Endothelial cell (in vitro differentiated cells): ENCODE measurements at places on chromosomes 1 and 21.

DNA sequence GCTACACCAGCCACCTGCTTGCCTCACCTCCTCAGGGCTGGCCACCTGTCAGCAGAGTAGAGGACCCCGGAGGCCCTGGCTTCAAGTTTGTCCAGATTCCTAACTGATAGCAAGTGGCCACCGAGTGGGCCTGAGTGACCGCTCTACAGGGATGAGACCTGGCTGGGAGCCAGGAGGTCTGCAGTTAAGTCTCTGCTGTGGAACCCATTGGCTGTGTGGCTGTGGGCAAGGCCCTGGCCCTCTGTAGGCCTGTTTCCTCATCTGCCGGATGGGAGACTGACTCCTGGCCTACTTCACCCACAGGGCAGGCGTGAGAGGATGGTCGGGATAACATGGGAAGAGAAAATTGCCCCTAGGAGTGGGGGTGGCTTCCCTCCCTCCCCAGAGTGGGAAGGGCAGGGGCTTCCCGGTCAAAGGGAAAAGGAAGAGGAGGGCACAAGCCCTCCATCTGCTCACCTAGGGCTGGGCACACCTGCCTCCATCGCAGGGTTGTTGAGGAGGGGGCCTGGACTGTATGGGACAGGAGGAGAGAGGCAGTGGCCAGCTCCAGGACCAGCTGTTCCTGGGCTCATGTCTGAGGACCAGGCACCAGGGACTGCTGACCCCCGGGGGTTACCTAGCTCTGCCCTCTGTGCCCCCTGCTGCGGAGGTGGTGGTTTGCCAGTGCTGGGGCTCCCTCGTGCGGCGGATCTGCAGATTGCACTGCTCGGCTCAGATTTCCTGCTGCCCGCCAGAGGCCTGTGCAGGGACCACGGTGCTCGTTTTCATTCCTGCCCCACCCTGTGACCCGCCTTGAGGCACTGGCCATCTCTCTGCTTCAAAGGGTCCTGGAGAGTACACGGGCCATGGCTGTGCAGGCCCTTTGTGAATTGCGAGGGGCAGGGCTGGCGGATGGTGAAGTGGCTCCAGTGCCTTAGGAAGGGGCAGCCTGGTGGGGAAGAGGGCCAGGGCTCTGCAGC lies 9.1 kb upstream of the MTFR1L start:
- peak; percentile 87 for DNase-seq

DNA sequence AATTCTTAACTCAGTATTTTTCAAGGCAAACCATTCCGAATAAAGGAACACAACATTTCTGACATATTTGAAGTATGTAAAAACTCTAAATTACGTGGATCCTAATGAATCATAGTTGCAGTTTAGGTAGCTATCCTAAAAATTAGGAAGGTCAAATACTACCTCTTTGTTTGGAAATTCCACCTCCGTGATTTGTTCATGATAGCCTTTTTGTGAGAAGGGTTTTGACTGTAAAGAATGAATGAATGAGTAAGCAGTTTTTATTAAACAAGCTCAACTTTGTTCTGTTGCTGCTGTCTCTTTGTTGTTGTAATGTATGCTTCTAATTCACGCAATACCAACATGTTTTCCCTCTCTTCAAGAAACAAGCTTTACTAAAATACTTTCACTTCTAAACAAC lies 840.4 kb downstream of the USP25 start:
- no peak for DNase-seq

DNA sequence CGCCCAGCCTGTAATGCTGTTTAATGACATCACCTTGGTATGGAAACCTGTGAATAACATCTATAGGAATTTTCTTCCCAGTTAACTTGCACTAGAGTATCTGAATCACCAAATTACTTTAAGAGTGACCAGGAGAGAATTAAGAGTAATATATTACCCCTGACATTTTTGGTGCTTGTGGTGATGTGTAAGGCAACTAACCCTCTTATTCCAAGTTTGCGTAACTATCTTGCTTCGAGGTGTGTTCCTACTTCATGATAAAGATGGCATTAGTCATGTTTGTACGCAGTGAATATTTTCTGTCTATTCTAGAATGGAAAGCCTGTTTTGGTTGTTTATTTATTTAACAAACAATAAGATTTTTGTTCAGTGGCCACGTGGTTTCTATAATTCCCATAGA lies 131.3 kb downstream of the ZP4 start:
- DNase-seq: no peak

DNA sequence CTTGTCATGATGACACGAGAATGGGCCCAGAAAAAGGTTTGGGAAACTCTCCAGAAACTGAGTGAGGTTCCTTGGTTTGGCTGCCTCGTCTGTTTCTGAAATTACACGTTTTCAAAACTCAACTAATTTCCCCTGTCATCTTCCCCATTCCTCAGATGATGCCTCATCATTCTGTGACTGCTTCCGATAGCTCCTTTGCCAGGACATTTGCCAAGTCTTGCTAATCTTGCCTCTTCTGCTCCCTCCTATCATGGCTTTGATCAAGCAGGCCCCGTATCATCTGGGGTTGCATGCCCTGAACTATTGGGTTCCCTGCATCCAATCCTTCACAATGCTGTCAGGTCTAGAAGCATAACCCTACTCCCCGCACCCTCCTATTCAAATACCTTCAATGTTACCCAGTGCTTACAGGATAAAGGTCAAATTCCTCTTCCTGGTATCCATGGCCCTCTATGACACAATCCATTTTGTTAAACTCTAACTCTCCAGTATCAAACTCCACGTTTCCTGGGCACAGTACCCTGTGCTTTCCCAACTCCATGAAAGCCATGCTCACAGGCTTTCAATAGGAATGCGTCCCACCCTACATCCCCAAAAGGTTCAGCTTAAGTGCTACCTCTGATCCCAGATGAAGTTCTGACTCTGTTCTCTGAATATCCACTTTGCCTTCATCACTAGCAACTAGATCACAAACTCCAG lies 22.2 kb upstream of the TMEM200B start:
- DNase-seq: no peak

GRCh38 chr1:108719656-108720435 lies 7.1 kb downstream of the FNDC7 start:
- no peak for DNase-seq

DNA sequence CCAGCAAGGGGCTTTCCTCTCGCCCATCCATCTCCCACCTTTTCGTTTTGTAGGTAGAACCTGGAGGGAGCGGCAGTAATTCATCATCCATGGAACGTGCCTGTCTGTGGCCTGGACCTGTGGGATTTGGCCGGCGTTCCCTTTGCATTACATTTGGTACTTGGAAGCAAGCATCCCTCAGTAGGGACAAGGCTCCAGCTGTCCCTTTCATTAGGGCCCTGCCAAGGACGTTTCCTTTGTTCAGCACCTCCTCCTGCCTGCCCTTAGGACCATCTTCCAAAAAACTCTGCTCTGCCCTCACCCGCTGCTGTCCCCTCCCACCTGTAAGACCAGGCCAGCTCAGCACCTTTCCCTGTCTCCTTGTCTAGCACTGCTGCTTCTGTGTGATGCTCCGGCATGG lies 62.1 kb downstream of the RYR2 start:
- no peak for DNase-seq

DNA sequence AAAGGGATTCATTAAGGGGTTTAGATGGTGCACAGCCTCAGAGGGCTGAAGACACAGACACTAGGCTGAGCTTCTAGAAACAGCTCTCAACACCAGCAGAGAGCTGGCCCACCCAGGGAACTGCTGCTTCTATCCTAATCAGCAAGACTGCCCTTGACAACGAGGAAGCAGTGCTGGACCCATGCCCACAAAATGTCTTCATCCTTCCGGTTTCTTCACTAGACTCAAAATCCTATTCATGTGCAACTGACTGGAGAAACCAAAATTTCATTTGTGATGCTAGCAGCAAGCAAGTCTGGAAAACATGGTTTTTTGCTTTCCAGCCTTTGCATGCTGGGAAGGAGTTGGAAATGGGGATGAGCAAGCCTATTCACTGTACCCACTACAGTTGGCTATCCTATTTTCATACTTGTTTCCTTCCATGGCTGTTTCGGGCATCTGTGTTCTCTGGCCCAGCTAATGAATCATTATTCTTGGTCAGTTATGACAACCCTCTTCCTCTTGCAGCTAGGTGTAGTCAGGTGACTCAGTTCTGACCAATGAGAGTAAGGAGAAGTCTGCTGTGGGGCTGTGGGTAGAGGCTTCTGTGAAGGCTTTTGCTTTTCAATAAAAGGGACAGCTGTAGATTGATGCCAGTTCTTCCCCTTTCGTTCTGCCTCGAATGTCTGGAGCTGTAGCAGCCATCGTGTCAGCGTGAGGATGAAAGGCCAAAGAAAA lies 14.6 kb upstream of the TMEM61 start:
- DNase-seq: no peak

GRCh38 chr21:23585419-23585818 lies 2021.9 kb downstream of the MRPL39 start:
- no peak for DNase-seq

DNA sequence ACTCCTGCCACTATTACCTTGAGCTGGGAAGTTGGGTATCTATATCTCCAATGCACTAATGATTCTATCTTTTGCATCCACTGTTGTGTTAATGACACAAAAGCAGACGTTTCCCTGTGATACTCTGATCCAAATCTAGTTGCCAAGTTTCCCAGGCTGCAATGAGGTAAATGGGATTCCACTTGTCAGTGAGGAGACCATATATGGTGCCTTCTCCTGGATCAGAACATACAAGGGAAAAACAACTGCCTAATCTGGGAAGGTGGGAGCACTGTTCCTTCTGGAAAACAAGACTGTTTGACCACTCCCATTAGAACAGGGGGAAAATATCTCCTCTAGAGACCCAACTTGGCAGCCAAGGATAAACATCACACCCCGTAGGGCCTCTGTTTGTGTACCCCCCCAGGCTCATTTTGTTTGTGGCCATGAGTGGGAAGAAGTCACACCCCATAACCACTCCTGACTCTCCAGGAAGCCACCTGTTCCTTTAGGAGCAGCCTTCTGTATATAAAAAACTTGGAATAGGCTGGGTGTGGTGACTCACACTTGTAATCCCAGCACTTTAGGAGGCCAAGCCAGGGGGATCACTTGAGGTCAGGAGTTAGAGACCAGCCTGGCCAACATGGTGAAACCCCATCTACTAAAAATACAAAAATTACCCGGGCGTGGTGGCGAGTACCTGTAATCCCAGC lies 28.5 kb upstream of the SLC6A9 start:
- DNase-seq: no peak

- peak; percentile 89 for DNase-seq
Measured at GRCh38 chr21:45292399-45293219, 4.9 kb upstream of the POFUT2 start.

DNA sequence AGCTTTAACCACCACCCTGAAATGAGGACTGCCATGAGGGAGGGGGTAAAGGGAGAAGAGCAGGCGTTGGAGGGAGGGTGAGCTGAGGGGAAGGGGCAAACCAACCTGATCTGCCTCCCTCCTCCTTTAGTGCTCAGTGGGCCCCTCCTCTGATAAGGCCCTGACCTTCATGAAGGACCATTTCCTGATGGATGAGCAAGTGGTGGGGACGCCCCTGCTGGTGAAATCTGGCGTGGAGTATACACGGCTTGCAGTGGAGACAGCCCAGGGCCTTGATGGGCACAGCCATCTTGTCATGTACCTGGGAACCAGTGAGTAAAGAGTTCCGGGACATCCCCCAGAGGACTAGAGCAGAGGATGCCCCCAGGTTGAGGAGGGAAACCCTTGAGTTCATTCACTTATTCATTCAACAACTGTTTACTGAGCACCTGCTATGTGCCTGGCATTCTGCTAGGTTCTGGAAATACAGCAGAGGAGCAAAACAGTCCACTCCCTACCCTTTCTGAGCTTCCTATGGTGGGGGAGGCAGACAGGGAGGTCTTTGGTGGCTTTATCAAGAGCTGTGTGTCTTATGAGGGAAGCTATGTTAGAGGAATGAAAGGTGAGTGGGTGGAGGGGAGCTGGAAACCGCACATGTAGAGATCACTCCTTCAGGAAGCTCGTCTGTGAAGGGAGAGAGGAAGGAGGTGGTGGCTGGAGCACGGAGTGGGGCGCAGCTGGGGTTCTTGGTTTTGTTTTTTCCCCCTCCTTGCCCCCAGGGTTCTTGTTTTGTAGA lies 19.5 kb downstream of the SEMA4A start:
- DNase-seq: no peak

DNA sequence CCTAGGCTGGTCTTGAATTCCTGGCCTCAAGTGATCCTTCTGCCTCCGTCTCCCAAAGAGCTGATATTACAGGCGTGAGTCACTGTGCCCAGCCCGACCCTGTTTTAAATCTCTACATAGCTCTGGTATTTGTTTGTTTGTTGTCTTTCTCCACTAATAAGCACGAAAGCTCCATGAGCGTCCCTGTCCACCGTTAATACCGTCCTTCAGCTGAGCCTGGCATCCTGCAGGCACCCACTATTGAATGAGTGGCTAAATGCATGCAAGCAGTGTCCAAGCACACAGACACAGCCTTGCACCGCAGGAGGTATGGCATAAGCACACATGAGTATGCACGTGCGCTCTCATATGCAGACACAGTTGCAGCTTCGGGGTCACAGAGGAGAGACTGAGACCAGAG lies 4.5 kb upstream of the COL16A1 start:
- no peak for DNase-seq

DNA sequence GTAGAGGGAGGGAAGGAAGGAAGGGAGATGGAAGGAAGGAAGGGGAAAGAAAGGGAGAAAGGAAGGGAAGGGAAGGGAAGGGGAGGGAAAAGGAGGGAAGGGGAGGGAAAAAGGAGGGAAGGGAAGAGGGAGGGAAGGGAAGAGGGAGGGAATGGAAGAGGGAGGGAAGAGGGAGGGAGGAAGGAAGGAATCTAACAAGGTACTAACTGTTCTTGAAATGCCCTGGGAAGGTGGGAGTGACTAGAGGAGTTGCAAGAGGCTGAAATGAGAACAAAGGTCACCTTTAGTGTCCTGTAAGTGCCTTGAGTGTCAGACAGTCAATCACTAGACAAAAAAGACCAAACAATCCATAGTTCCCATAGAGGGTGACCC lies 2.3 kb upstream of the ATP2B4 start:
- DNase-seq: no peak

GRCh38 chr1:89673251-89673650 lies 40.3 kb downstream of the LRRC8C start:
- no peak for DNase-seq

DNA sequence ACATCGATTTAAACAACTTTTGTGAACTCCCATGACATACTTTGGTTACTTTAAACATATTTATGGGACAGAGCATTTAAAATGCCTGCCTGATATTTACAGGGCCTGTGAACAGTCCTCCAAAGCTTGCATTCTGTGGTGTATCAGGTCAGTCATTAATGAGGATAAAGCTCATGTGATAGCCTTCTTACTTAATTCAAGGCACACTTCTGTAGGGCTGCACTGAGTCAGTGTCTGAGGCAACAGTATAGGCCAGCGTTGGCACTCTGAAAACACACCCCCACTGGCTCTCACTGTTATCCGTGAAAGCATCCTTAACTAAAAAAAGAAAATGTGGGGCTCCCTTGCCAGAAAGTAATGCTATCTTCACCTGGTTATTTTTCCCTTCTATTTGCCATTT lies 200.0 kb downstream of the NFIA start:
- no peak for DNase-seq

DNA sequence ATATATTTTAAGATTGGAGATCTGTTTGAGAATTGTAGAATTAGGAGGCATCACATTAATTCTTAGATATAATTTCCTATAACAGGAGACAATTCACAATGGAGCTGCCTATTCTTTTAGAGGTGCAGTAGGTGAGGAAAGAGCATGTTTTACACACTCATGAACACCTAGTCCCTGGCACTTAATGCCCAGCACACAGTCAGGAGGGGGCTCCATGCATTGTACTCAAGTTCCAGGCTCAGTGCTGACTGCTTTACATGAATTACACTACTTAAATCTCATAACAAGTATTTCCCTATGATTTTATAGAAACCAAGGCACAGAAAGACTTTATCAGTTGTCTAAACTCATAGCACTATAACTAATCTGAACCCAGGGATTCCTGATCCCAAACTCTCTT lies 360 bp upstream of the GBP3 start:
- no peak for DNase-seq
